Stimulated activated CD4-positive, alpha-beta T cell treated with anti-CD3 and anti-CD28 coated beads, Interleukin-1b, Interleukin-23, amount 100 ng/mL, for 4 hours (primary cell): ENCODE measurements at places on chromosomes 1 and 21.

DNA sequence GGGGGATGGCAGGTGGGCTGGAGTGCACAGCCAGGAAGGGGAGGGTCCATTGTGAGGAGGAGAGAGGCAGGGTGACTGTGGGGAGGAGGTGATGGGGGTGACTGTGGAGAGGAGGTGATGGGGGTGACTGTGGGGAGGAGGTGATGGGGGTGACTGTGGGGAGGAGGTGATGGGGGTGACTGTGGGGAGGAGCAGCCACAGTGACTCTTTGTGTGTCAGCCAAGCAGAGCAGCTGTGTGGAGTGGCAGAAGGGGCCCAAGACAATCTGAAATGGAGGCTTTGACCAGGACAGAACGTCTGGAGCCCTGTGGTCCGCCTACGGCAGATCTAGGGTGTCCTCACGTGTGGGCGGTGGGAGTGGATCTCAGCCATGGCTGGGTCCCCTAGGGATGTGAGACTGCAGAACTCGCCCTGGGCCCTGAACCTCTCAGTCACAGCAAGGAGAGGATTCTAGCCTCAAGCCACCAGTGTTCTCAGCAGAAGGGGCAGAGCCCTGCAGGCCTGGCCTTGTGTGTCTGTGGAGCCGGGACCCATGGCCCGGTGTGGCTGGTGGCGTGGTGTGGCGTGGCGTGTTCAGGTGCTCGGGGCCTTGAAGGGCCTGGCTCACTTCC, 81.5 kb downstream of the OBSCN start:
- DNase-seq = no peak

DNA sequence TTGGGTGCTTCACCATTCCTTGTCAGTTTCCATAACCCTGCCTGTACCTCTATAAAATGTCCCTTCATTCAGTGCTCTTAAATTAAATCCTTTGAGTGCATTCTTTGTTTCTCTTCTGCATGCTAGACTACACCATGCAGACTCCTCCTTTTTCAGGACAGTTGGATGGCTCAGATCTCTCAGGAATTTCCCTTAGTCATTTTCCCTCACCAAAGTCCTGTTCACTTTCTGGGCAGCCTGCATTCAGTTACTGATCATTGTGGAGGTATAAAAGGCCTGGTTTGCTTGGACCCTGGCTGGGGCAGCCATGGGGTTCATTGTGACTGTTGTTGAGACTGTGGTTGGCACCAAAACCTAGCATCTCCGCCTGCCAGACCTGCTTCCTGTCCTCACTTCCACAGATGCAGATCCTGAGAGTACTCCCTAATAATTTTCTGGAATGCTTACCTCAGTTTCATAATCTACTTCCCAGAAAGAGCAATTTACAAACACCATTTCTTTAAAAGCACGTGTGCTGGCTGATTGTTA, 88.4 kb downstream of the PDE4B start:
- no peak for DNase-seq

DNA sequence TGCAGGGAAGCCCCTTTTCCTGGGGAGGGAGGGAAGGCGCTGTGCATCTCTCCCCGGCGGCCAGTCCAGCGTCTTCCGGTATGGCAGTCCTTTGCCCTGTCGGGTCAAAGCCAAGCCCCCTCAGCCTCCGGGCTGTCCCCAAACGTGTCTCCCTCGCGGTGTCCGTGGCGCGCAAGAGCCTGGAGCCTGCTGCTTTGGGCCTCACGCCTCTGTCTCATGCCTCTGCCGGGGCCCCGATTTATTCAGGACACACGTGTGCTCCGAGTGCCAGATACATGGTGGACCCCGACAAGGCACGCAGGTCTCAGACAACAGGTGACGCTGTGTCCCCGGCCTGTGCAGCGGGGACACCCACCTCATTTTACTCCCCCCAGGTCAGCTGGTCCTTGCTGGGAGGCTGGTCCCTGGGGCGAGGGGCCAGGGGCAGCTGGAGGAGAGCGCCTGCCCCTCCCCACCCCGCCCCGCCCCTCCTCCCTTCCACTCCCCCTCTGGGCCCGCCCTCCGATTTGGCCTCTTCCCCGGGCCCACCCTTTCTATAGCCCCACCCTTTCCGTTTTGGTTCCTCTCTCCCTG, 176.7 kb downstream of the CAMTA1 start:
- DNase-seq = no peak

- no peak for DNase-seq
These were observed 55.2 kb downstream of the SDC3 start for GRCh38 chr1:30853350-30853749.

GRCh38 chr1:22121421-22121911, 21.4 kb downstream of the WNT4 start:
- DNase-seq = no peak

- no peak for DNase-seq
These were observed 9.3 kb upstream of the EDN2 start for GRCh38 chr1:41493626-41494350.

DNA sequence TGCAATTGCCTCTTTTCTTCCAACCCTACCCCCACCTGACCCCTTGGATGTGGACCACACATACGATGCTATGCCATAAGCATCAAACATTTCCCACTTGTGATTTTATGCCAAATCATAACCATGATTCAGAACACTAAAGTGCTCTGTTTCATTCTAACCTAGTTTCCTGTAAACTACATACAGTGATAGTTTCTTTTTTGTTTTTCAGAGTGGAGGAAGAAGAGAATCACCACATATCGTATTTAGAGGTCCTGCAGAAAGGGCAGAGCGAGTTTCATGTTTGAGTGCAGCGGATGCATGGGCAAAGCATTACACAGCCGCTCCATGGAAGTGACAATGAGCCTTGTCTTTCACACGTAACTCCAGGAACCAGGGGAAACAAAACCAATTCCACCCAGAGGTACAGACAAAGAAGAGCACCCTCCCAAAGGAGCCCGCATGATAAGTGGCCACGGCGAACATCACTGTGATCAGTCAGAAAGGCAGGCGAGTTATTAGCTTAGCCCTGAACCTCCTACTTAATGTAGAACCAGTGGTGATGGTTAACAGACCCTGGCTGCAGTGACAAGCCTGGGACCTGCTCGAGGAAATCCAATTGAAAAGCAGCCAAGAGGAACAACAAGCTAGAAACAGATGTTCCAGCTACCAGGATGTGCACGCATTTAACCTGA, 64.0 kb upstream of the ZNF281 start:
- no peak for DNase-seq
